ENCODE measurements at places on chromosomes 7 and 10. TPM values are rescaled to one million over a fixed set of nuclear protein-coding genes. Genes with fewer than 3 reads are reported as not detected.

Gene WEE2
- not detected for total RNA-seq

Gene SFTPA1
- not detected for total RNA-seq

Gene ADAMTS14
- 2.2 TPM for total RNA-seq

Gene ADRB1
- total RNA-seq, result not detected

Gene DNAH11
- total RNA-seq, result not detected

Gene MEST
- 97.6 TPM for total RNA-seq

Gene YKT6
- total RNA-seq, result 161 TPM

Gene FAM25G
- not detected for total RNA-seq

Gene GRM3
- not detected for total RNA-seq

Gene SNCG
- total RNA-seq, result 3.9 TPM

Gene RAPGEF5
- total RNA-seq, result 0.29 TPM

Gene CFAP70
- 0.44 TPM for total RNA-seq

Gene VSIR
- total RNA-seq, result 21.7 TPM

Gene PTPRN2
- not detected for total RNA-seq

Gene CYP51A1
- 481 TPM for total RNA-seq

Gene HMX2
- not detected for total RNA-seq

Gene IL6
- 659 TPM for total RNA-seq

Gene ZNF727
- total RNA-seq, result not detected

Gene SNX10
- total RNA-seq, result 0.72 TPM

Gene AKR1C4
- total RNA-seq, result not detected

Gene GRID2IP
- not detected for total RNA-seq

Gene ZFYVE27
- total RNA-seq, result 24.9 TPM

Gene KCND2
- total RNA-seq, result 9.6 TPM

Gene MRLN
- not detected for total RNA-seq

Gene SCART1
- total RNA-seq, result 3.1 TPM

Gene GRM8
- not detected for total RNA-seq

Gene FAM53B
- 8.5 TPM for total RNA-seq

Gene SLC13A1
- total RNA-seq, result not detected

Gene CFAP58
- total RNA-seq, result 0.29 TPM

Gene GPR85
- 1.0 TPM for total RNA-seq

Gene MBL2
- not detected for total RNA-seq

Gene PRR15
- 0.43 TPM for total RNA-seq

Gene LIPN
- not detected for total RNA-seq

Gene TLL2
- total RNA-seq, result not detected

Gene SORCS1
- total RNA-seq, result not detected

Gene SYT15
- 0.43 TPM for total RNA-seq

Gene ELFN1
- total RNA-seq, result under 0.01 TPM

Gene NRG3
- total RNA-seq, result under 0.01 TPM

Gene UTF1
- not detected for total RNA-seq

Gene CALHM2
- 26.3 TPM for total RNA-seq

Gene NFKB2
- 30.4 TPM for total RNA-seq

Gene NT5C2
- 89.7 TPM for total RNA-seq

Gene SAP25
- total RNA-seq, result not detected

Gene ASZ1
- total RNA-seq, result not detected

Gene ELMO1
- not detected for total RNA-seq

Gene TMEM213
- total RNA-seq, result not detected

Gene GSAP
- 12.9 TPM for total RNA-seq

Gene TMEM196
- not detected for total RNA-seq

Gene COL1A2
- 2,752 TPM for total RNA-seq

Gene EIF3A
- 147 TPM for total RNA-seq

Gene CDH23
- under 0.01 TPM for total RNA-seq

Gene ING3
- total RNA-seq, result 13.9 TPM

Gene MSS51
- total RNA-seq, result 1.9 TPM
